ENCODE measurements at places on chromosomes 12 and 14. TPM values are rescaled to one million over a fixed set of nuclear protein-coding genes. Genes with fewer than 3 reads are reported as not detected.

DNA sequence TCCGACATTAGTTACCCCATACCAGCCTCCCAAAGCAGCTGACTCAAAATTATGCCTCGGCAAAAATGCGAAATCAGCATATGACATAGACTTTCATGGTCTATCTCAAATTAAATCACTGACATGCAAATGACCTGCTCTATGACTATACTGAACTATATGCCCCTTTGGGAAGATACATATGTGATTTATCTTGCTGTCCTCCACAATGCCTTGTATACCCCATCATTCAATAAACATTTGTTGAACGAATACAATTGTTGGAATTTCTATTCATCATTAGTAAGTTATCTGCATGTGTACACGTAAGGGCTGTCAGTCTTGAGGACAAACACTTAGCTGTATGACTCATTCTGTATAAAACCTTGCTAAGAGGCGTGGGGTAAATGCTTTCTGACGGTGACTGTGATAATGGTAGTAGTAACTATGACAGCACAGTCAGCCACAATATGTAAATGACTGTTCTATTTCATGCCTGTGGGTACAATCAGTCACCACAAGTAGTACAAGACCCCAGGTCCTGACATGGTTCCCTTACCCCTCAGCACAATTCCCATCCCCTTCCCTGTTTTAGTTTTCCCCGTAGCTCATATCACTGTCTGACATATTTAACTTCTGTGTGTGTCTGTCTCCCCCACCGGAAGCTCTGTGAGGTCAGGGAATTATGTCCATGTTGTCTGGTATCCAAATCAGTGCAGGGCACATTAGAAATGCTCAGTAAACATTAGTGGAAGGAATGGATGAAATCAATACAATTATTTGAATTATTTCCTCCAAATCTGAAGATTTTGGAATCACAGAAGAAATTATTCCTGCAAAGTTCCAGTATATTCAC lies 42.8 kb downstream of the STXBP6 start:
- DNase-seq, result no peak

ETNK1 gene
- 57.5 TPM for polyA plus RNA-seq

TAMALIN gene
- 45.8 TPM for polyA plus RNA-seq

- no peak for DNase-seq
These were observed 734.2 kb downstream of the MED13L start for GRCh38 chr12:115543269-115543668.

DNA sequence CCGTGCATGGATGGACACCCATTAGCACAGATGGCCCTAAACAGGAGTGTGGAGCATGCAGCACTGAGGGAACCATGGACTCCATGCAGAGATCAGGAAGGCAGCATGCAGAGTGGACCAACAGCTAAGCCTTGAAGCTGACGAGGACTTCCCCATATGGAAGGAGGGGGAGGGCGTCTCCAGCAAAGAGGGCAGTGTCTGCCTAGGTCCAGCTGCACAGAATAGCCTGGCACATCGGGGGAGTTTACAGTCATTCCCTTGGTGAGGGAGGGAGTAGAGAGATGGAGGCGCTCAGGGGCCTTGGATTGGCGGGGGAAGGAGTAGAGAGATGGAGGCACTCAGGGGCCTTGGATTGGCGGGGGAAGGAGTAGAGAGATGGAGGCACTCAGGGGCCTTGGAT lies 64.5 kb downstream of the ANKRD9 start:
- DNase-seq, result no peak

GNB3 gene
- polyA plus RNA-seq, result 4.6 TPM

DNA sequence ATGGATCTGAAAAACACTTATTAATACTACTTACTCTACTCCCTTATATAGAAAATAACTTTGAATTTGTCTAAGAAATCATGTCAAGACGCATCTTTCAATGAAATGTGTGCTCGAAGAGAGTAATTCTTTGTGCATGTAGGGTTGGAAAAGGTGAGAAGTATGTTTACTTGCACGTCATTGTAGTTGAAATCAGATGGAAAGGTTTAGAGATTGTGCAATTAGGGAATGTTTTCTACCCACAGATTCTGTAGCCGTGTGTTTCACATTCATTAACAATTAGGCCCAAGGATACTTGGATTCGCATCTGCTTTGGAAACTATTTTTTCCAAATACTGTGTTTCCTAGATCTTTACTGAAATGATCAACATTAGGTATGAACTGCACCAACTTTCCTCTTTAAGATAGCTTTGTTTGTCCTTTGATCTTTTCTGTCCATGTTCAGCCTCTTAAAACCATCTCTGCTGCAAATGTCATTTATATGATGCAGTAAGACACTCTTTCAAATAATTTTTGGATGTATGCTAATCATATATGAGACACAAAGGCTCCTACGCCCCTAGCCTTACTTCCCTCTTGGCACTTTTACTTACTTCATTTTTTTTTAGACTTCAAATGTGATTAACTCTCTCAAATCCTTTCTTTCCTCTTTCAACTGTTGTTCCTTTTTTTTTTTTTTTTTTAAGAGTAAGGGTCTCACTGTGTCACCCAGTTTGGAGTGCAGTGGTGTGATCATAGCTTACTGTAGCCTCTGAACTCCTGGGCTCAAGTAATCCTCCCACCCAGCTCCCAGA lies 58.0 kb upstream of the PSMA6 start:
- no peak for DNase-seq

DNA sequence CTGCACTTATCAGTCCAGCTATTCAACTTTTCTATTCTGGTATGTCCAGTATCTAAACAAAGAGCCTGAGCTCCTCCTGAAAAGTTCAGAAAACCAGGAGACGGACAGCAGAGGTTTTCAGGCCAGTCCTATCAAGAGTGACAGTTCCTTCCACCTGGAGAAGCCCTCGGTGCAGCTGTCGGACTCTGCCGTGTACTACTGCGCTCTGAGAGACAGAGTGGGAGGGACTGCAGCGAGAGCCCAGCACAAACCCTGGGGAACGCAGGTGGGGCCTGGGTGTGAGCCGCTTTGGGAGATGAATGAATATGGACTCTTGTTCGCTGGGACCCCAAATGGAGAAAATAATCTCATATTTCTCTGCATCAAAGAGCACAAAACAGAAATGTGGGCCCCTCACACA lies 329.8 kb upstream of the OR4E1 start:
- DNase-seq, result no peak

GRCh38 chr14:22839159-22839779 lies 2.9 kb downstream of the MMP14 start:
- DNase-seq, result peak; percentile 32

DNA sequence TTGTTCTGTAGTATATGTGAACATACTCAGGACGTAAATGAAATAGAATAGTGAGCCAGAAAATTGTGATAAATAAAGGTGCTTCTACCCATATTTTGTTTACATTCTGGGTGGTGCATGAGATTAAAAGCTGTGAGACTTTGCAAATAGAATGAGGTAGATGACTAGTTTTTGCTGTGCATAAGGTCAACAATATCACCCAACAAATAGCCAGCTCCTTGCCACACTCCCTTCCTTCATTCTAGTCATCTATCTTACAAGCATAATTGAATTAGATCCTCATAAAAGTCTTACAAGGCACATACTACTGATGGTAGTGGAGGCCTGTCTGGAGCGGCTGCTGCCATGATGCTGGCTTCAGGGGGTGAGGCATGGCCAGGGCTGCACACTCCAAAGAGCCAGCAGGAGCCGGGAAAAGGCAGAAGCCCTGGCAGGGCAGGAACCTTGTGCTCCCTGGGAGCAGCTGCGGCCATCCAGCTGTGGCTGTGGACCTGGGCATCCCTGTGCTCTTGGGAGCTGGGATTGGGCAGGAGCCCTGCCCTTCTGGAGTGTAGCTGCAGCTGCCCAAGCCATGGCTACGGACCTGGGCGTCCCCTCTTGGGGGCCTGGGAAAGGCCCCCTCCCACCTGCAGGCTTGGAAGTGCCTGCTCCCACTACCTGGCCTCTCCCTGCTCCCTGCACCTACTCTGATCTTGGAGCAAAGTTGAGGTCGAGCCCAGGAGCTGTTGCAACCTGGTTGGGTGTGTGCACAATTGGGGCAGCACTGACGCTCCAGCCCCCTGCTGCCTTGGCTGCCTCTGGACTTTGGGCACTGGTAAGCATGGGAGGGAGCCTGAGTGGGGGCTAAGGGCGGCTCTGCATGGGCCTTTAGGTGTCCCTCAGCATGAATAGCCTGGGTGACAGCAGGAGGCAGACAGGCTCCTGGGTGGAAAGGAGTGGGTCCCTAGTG lies 112.8 kb downstream of the DACT1 start:
- DNase-seq, result no peak

DNA sequence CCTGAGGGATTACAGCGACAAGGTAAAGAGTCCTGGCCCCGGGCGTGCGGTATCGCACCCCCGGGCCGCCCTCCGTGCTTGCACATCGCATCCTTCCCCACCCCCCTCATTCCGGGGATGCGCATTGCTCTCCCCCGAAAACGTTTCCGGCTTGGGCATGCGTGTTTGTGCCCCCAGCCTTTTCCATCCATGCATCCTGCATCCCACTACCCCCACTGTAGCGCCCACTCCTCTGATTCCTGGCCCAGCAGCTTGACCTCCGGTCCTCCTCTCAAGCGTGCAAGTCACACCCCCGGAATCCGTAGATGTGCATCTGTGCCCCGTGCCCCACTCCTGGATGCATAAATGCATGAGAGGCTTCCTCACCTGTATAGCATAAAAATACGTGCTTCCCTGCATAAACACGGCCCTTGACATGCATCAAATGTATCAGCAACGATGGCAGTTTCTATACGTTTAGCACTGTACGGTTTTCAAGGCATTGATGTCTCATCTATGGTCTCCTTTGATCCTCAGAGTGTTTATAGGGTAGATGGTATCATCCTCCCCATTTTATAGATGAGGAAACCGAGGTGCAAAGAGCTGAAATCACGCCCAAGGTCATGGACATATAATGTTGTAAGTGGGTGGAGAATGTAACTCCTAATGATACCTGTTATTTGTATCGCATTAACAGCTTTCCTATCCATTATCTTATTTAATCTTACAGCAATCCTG lies 484 bp downstream of the RIC8B start:
- no peak for DNase-seq

GRCh38 chr12:11822081-11822834 lies 172.8 kb downstream of the ETV6 start:
- no peak for DNase-seq

FOXG1 gene
- 0.11 TPM for polyA plus RNA-seq

GRCh38 chr12:3578557-3578956 lies 87.6 kb downstream of the PRMT8 start:
- no peak for DNase-seq

PPP1R1A gene
- 3.5 TPM for polyA plus RNA-seq

DNA sequence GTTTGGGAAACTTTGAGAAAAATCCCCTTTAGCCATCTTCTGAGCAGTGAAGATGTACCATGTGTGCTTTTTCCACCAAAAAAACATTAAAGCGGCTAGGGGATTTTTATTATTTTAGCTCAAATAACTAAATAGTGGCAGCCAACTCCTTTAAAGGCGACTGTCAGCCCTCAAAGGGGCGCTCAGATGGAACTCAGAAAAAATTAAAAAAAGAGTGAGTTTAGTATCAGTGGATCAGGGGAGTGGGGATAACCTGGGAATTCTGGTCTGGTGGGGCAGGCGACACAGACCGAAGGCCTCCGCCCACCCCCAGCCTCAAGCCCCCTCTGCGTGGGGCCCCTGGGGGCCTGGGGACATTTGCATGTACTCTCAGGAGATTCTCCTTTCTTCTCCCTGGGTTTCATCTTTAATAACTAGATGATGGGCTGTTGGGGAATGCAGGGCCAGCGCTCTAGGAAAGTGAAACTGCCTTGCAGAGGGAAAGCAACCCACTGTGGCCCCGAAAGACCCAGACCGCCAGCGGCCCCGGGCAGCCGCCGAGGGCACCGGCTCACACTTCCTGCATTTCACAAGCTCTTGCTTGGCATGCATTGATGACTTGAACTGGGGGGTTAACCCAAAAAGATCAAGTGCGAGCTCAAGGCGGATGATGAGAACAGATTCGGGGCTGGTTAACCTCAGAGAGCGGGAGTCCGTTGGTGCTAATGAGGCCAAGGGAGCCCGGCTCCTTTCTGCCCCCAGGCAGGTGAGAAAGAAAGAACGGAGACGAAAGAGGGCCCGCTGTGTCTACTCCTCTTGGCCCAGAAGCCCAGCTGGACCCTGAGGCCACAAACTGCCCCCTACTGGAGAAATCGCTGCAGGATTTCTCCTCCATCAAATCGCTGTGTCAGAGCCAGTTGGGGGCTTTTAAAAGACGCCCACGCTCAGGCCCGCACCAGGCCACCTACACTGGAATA lies 7.3 kb upstream of the BATF start:
- DNase-seq, result no peak

DNA sequence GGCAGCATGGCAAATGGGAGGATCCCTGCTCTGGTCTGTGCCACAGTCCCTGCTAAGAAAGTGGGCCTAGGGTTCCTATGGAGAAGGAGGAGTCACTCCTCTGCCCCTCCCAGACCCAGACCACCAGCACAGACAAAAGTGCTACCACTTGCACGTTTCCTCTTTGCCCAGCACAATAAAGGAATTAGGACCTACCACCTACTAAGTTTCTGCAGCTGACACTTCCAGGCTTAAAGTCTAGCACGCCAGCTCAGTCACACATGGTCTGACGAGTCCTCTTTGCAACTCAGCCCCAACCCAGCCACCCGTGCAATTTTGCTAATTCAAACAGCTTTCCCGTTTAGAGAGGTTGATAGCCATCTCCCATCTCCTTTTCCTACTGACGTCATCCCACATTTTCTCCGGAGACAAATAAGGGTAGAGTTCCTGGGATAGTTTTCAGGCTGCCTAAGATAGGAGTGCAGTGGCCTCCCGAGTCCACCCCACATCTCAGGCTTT lies 66.2 kb upstream of the PTGR2 start:
- no peak for DNase-seq

ANKRD33 gene
- polyA plus RNA-seq, result 0.13 TPM

PMCH gene
- polyA plus RNA-seq, result 0.46 TPM

DNA sequence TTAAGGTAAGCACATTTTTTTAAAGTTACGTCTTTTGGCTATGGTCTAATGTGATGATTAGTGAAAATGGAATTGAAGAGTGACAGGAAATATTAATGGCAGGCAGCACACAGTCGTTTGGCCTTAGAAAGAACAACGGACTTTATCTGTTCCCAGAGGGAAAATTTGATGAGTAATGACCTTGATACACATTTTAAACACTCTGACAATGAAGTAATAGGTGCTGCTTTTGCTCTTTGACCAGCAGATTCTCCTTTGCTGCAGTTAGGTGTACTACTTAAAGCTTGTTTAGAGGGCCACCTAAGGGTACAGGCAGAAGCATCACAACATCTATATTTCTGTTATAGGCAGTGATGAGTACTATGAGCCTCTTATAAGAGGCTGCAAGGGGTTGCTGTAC lies 27.1 kb upstream of the RNU6-8 start:
- DNase-seq, result no peak

DNA sequence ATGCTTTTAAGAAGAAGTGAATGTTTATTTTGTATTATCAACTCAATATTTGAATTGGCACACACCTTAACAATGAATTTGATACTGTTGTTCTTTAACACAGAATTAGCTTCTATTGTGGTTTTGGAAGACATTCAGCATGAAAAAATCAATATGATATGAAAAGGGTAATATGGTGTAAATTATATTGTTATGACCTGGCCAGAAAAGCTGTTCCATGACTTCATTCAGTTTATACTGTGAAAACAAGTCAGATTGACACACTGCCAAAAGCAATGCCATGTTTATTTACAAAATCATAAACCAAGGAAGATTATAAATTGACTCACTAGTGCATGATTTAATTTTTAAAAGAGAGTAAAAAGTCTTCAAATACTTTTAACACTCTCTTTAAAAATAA lies 851.4 kb upstream of the SEL1L start:
- DNase-seq, result no peak

GRCh38 chr12:77814386-77814785 lies 16.3 kb upstream of the NAV3 start:
- no peak for DNase-seq

Data from left lung (tissue), 14 donors.